ENCODE measurements at places on chromosomes 6 and 20.

GRCh38 chr6:34630040-34630439 lies 66.5 kb downstream of the ILRUN start:
- DNase-seq = peak; percentile 89

- DNase-seq = no peak
Measured at GRCh38 chr20:13034115-13034514, 25.3 kb downstream of the SPTLC3 start.

DNA sequence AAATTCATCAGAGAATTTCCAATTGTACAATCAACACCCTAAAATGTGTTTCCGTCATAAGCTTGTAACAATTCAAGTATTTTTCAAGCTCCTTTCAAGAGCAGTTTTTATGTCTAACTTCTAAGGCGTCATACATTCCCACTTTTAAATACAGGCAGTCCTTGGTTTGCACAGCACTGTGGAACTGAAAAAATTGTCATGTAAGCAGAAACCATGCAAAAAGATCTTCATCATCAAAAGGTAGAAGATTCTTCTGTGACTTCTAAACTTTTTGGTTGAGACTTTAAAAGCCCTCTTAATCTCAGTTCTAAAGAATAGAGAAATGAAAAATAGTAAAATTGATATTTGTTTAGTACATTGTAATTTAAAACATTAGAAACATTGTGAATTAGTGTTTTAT lies 315.6 kb downstream of the TPBG start:
- no peak for DNase-seq

- DNase-seq = peak; percentile 68
Measured at GRCh38 chr6:22281341-22282085, 15.3 kb downstream of the PRL start.

DNA sequence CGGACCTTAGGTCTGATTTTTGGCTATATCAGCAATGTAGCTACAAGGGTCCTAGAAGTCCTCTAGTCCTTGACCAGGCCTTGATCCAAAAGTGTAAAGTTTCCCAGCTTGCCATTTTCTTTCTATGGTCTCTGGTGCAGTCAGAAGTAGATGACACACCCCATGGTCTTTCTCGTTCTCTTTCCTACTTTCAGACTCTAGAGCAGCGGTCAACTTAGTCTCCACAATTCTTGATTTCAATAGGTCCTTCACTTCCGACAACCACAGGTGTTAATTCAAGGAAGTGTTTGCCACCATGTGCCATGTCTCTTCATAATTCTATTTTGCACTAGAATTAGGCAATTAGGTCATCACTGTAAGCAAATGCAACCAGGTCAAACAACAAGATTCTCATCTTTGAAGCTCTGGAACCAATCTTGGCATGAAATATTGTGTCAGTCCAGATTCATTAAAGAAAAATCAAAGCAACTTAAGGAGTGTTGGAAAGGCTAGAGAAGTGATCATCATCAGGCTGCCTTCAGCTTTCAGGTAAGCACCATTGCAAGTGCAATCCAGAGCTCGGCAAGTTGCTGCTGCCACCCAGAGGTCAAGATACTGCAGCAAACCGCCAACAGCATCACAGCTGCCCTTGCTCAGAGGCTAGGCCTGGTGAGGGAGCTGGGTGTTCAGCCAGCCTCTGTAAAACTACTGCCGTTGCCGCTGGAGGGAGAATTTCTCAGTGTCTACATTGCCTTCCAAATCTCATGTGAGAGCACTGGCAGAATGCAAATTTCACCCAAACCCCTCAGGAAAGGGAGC lies 5.6 kb upstream of the SYNE1 start:
- peak; percentile 64 for DNase-seq

GRCh38 chr20:34983089-34983820 lies 27.6 kb downstream of the MYH7B start:
- no peak for DNase-seq

DNA sequence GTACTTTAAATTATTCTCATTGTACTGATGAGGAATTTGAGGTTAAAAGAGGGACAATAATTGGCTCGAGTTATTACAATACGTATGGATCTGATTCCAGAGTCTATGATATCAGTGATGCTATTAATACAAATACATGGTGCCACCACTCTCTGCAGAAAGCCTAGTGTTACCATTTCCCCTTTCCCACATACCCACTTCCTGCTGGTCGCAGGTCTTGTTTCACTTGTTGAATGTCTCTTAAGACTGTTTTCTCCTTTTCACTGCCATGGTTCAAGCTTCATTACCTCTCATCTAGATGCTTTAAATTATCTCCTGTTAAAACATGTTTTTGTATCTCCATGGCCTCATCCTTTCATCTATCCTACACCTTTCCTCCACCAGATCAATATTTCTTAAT lies 62.0 kb downstream of the FHL5 start:
- DNase-seq = no peak

DNA sequence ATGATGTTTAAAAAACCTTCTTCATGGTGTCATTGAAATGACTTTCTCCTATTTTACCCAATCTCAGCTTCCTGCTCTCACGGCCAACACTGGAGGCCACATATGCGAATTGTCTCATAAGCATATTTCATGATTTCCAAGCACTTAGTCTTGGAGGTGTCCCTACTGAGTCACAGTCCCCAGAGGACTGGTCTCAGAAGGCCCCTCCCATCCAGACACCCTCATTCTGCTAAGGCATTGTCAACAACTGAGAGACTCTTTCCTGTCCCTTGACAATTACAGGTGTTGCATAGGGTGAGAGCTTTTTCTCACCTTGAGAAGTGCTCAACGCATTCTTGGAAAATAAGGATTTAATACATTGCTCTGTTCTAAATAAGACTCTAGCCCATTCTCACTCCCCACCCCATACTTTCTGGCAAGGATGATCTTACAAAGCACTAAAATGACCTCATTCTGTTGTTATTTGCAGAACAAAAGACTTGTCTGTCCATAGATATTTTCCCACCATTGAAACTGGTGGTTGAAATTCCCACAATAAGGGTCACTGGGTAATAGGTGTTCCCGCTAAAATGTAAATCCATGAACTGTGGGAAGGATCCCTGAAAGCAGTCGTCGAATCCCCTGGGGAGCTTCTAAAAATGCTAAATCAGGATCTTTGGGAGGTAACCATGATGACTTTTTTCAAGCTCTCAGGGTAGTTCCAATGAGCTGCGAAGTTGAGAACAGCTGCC lies 32.3 kb upstream of the SLC22A23 start:
- DNase-seq = peak; percentile 47

DNA sequence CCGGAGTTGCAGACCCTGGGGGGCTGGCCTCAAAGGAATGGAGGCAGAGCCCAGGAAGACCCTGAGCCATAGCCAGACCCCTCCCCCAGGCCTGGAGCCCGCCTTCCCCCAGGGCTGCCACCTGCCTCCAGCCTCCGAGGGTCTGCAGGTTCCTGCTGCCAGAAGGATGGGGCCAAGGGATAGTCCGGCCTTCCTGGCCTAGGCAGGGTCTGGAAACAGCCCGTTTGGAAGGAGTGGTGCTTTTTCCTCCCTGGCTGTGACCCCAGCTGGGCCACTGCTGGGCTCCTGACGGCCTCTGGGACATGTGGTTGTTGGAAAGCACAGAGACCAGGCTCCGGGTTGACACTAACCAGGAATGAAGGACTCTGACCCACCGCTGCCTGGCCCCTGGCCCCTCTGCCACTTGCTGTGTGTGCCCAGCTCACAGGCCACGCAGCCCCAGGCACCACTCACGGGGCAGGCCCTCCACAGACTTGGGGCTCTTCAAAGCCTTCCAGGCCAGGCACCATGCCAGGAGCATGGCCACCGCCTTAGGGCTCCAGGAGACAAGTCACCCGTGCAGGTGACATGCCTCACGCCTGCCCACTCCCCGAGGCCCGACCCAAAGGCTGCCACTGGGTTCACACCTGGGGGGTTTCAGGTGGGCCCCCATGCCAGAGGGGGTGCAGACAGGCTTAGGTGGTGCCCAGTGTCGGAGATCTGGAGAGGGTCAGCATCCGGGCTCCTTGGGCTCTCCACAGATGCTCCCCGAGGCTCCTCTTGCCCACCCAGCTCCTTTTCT lies 3.9 kb upstream of the LAMA5 start:
- DNase-seq = no peak

DNA sequence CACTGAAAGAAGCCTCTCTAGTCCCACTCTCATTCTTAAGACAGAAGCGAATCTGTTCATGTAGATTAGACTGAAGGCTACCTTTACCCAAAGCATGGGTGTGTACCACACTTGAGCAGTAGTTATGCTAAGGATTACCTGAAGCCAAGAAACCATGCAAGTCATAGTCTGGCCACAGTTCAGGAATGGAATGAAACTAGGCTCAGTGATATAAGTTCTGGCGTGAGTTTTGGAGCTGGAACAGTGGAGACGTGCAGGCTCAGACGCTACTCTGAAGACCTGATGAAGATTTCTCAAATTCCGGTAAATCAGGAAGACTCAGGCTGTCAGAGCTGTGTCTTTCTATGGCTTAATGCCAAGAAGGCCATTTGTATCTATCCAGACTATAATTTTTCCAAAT lies 219.9 kb downstream of the HDGFL1 start:
- no peak for DNase-seq

- DNase-seq = no peak
Measured at GRCh38 chr20:56447227-56447626, 21.2 kb upstream of the RTF2 start.

GRCh38 chr6:22327881-22328280 lies 31.0 kb upstream of the PRL start:
- DNase-seq = no peak

- peak; percentile 52 for DNase-seq
Measured at GRCh38 chr6:111573892-111574797, 31.5 kb downstream of the TRAF3IP2 start.

DNA sequence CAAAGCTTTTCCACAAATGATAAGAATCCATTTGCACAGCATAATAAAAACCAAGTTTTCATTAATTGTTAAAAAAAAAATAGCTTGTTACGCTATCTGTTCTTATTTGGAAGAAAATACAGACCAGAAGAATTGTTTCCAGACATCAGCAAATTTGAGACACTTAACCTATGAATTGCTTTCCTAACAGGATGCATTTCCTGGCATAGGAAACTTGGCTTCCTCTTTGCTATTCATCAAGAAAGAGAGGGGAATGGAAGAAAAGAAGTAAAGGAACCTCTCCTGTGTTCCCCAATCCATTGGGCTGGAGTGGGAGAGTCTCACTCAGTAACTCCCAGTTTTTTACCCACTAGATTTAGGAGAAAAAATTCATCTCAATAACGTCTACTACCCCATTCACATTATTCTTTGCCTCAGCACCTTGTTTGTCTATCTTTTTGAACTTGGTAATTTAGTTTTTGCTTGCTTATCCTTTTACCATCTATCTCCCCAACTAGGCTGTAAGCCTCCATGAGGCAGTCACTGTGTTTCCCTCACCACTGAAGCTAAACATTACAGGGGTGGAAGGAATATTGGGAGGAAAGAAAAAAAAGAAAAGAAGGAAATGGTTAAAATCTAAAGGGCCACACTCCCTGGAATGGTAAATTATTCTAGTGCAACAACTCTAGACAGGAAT lies 150.3 kb downstream of the COL21A1 start:
- no peak for DNase-seq

GRCh38 chr6:32559747-32560146 lies 29.7 kb upstream of the HLA-DRB5 start:
- DNase-seq = no peak

GRCh38 chr6:4352731-4353130 lies 217.4 kb upstream of the ECI2 start:
- no peak for DNase-seq

DNA sequence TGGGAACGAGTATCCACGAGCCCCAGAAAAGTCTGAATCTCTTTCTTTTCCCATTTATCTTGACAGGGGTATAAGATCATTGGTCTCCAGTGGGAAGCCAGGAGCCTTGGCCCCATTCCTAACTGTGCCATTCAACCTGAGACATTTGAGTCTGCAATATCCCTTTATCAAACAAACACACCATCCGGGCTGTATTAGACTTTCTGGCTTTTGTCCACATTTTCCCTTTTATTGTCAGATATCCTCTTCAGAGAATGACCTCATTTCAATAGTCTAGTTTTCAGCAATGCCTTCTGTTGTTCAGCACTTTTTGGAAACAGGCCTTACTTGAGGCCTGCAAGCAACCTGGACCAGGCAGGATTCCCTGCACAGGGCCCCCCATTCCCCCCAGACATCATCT lies 15.7 kb downstream of the BPIFA1 start:
- DNase-seq = no peak

- no peak for DNase-seq
Measured at GRCh38 chr20:37283530-37284195, 5.8 kb upstream of the MANBAL start.

DNA sequence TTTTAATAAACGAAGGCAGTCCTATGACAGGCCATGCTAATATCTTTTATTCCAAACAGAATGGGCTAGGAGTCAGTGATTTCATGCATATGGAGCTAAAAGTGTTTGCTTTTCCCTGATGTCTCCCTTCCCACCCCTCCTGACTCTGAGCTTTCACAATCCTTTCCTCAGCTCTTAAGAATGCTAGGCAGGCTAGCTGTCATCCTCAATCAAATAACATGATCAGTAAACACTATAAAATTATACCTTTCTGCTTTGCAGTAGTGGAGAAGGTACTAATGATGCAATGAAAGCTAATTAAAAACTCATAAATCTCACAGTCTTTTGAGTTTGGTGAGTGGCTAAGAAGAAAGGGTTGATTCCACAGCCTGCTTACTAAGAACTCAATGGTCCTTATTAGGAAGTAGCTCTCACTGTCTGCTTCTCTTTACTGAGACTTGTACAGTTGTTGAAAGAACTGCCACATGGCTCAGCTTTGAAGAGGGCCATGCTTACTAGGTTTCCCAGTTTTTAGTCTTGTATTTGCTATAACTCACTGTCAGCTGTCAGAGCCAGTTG lies 250.9 kb upstream of the JAG1 start:
- peak; percentile 97 for DNase-seq

DNA sequence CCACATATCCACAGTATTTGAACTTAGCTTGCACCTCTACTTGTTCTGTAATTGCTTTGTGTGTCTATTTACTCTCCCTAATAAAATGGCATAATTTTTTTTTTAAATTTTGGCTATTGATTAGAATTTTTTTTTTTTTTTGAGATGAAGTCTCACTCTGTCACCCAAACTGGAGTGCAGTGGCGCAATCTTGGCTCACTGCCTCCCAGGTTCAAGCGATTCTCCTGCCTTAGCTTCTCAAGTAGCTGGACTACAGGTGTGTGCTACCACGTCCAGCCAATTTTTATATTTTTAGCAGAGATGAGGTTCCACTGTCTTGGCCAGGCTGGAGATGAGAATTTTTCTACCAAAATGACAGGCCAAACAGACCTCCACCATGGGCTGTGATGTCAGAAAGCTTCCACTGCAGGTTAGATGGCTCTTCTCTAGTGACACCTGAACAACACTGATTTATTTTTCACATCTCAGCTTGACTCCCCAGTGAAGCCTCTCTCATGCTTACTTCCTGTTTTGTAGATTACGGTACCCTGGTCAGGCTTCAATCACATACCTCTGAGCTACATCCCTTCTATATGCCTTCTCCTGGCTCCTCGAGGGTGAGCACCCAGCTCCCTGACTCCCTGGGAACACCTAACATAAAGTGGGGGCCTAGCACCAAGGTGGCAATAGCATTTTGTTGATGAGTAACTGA lies 112.8 kb downstream of the ARHGAP18 start:
- DNase-seq = no peak
